Gastrocnemius medialis (tissue), 4 donors: ENCODE measurements at places on chromosomes 5 and 9. TPM values are rescaled to one million over a fixed set of nuclear protein-coding genes. Genes with fewer than 3 reads are reported as not detected.

The PPP1R26 gene
- total RNA-seq, result 2.6 TPM

The MCCC2 gene
- total RNA-seq, result 51.4 TPM

GRCh38 chr5:153796527-153796926 lies 242.2 kb downstream of the FAM114A2 start:
- no peak for DNase-seq

DNA sequence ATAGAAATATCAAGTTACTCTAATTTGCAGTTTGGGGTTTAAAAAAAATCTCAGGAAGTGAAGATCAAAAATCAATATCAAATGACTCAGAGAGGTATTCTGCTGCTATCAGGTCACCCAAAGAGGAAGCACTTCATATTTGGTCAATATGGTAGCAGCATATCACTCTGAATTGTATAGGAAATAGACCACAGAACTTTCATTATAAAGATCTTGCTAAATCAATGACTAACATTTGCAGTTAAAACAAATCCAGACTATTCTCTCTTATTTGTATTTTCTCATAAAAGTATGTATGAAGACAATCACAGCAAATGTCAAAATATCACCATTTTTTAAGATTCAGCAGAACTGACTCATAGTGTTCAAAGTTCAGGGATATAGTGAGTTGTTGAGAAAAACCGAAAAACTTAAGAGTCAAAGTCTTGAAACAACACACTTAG lies 105.8 kb upstream of the PCSK1 start:
- no peak for DNase-seq

GRCh38 chr9:113621309-113621791 lies 157.8 kb downstream of the RGS3 start:
- DNase-seq, result no peak

GRCh38 chr5:146519554-146519953 lies 3.6 kb upstream of the GPR151 start:
- DNase-seq, result no peak

DNA sequence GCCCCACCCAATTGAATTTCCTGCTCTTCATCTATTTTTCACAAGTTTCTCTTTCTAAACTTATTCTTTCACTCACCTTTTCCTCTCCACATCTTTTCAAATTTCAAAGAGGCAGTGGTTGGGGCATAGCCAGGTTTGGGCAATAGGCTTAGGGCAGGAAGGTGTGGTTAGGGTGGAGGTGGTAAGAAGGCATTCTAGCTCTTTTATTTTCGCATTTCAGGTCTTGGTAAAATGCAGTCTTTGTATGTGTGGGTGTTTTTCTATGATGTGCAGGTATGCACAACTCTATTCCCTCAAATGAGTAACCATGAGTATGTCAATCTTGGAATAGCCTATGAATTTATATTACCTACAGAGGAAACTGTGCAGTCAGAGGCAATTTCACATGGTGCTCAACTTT lies 129.8 kb upstream of the IFNE start:
- DNase-seq, result no peak

- no peak for DNase-seq
These were observed 85.2 kb downstream of the CYFIP2 start for GRCh38 chr5:157350939-157351801.

GRCh38 chr9:110048976-110049698 lies 158.8 kb downstream of the C9orf152 start:
- DNase-seq, result no peak

DNA sequence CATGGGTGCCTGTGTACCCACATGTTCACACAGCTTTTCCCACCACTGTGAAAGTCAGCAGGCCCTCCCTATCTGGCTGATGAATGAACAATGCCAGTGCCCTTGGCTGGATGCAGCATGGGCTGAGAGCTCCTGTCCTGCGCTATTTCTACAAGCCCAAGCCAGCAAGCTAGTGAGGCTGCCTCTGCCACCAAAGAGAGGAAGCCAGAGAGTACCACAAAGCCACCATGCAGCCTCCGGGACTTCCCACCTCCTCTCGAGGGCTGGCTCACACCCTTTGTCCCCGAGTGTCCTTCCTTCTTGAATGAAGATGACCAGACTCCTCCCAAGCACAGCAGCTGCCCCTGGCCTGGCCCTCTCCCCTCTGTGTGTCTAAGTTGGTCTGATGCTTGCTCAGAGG lies 76.5 kb downstream of the SH3PXD2B start:
- no peak for DNase-seq

GRCh38 chr5:43294226-43294625 lies 19.0 kb downstream of the HMGCS1 start:
- no peak for DNase-seq
